Stimulated activated CD4-positive, alpha-beta T cell treated with anti-CD3 and anti-CD28 coated beads, Interleukin-2, amount 100 ng/mL, for 24 hours (primary cell): ENCODE measurements at places on chromosomes 6 and 20.

- peak; percentile 88 for DNase-seq
Measured at GRCh38 chr20:32819992-32820697, 391 bp downstream of the MAPRE1 start.

DNA sequence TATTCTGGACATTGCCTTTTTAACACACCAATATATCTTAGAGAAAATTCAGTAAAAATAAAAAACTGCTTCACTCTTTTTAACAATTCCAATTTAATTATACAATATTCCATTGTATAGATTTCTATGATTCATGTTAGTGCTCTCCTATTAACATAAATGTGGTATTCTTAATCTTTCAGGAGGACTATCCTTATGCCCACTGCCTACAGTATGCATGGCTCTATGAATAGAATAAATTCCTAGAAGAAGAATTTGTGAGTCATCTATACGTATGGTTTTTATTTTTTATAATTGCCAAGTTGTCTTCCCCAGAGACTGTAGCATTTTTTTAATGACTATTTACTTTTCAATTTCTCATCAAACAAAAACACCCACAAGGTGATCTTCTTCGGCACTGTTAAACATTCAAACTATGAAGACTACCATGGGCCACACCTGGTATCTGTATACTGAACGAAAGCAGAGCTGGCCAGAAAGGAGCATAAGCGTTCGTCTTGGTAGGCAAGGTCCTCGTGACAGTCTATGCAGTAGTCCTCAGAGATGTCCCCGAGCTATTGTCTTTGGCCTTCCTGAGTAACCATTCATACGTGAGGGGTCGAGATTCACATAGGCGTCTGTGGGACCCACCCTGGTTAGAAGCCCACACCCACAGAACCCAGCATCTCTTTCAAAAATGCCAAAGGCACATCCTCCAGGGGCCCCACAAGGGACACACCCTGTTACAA, 74.6 kb downstream of the KIF16B start:
- DNase-seq, result no peak

DNA sequence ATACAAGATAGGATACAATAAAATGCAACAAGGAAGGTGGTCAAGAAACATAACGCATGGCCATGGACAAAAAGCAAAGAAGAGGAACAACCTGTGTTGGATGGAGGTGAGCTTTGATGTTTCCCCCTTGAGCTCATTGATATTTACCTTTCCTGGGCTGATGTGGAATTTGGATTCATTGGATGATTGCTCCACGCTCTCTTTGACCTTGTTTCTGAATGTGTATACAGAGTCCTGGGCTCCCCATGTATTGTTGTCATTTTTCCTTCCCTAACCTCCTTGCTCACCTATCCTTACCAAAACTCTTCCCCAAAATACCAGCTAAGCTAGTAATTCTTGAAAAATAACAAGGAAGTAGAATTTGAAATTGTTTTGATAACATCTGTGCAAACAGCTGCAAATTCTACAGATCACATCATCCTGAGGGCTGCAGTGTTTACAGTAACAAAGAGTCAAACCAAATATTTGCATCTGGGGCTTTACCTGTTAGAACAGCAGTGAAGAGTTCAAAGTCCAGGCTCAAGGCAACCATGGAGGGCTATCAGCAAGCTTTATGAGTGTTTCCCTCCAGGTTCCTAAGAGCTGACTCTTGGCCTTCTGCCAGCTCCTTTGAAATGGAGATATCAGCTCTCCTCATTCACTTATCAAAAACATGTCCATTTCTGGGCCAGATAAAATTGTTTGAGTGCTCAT, 214.3 kb upstream of the MARCKS start:
- DNase-seq, result no peak

DNA sequence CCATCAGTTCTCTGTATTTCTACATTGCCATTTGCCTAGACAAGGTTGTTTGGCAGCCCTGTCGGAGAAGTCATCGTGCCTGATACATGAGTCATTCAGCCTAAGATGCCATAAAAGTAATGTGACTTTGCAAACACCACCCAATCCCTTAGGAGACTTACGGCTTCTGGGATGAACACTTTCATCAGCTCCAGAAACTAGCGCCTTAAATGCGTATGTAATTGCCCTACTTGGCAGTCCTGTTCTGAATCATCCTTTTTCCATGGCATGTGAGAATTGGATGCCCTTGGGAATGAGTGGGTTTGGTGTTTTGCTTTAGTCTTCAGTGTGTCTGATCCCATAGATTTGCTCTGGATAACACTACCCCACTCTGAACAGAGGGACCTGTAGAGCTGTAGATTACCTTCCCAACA, 158.5 kb downstream of the SASH1 start:
- no peak for DNase-seq

GRCh38 chr20:63957690-63958441, 1.6 kb upstream of the UCKL1 start:
- DNase-seq, result peak; percentile 68

DNA sequence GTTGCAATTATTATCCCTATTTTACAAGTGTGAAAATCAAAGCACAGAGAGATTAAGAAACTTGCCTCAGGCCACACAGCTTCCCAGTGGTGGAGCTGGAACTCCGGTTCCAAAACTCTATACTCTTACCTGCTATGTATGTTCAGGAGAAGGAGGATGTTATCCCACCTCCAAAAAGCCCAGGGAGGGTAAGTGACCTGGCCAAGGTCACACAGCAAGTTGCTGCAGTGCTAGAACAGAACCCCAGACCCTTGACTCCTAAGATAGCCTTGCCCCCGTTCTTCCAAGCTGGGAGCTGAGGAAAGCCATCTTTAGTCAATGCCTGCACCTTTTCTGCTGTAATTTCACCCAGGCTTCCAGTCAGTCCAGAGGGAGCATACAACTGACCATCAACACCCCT, 42.3 kb downstream of the BPIFB1 start:
- DNase-seq, result no peak

- no peak for DNase-seq
Measured at GRCh38 chr6:11598687-11599086, 61.1 kb downstream of the TMEM170B start.

- DNase-seq, result no peak
Measured at GRCh38 chr20:23369072-23369823, 7.3 kb downstream of the GZF1 start.

GRCh38 chr6:166507380-166507779, 79.1 kb downstream of the RAMACL start:
- DNase-seq, result no peak

DNA sequence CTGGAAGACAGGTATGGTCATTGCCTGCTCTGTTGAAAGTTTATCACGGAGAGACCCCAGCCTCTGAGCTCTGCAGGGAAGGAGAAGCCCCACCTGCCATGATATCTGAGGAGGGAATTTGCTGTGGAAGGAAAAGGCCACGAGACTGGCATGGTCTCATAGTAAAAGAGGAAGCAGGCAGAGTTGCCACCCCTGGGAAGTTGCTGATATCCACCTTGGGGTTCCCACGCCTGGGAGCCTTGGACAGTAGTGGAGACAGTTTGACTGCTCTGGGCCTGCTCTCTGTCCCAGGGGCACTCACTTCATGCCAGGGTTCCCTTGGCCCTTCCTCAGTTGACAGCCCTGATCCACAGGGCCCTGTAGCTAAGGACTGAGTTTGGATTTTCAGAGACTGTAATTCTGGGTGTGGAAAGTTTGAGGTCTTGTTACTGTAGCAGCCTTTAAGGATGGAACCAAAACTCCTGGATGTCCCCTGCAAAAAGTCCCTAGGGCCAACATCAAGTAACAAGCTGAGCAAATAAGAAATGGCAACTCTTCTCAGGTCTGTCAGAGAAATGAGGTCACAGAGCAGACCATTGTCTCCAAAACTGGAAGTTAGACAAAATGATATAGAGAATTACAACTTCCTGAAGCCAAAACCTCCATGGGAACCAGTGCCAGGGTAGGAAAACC, 6.9 kb upstream of the SIRPB1 start:
- no peak for DNase-seq

GRCh38 chr6:47083586-47084047, 41.5 kb upstream of the ADGRF1 start:
- DNase-seq, result no peak

DNA sequence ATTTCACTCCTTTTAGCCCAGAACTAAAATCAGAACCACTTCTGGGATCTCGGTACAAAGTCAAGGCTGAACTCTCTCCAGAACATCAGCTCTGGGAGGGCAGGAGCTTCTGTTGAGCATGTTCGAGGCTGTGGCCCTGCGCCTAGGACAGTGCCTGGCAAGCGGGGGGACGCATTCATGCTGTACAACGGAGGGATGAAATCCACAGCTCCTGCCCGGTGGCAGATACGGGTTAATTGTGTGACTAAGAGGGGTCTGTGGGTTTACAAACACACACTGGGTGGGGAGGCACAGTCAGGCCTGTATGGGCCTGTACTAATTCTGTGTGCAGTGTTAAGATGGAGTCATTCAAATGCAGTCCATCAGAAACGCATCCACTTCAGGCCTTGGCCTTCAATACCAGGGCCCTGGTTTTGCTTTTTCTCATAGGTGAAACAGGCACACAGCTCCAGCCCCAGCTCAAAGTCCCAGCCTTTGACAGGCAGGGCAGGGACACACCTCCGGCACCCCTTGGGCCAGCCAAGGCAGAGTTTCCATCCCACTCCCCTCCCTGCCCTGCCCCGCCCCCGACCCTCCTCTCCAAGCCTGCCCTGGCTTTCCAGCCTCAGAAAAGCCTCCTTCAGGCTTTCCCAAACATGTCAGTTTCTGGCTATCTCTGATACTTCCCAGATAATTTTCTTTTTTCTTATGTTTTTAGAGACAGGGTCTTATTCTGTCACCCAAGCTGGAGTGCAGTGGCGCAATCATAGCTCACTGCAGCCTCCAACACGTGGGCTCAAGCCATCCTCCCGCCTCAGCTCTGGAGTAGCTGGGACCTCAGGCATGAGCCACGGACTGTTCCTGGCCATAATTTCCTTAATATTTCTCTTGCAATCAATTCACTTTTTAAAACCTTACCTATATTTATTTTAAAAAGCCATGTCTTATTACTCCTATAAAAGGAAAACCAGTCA, 109.8 kb downstream of the SULF2 start:
- no peak for DNase-seq

DNA sequence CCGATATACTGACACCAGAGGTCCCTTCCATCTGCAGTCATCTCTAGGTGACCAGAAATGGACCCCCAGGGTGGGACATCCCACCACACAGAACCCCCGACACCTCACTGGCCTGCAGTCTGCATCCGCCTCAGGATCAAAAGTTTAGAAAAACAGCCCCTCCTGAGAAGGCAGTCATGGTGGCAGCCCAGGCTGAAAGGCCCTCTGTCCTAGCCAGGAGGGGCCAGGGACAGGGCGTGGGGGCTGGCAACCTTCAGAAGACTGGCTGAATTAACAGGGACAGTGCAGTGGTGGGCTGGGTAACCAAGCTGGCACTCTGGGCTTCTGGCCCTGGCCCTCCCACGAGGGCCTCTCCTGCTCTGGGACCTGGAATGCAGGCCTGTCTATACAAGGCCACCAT, 34.3 kb upstream of the MDFI start:
- DNase-seq, result no peak

GRCh38 chr6:42746463-42747391, 824 bp upstream of the TBCC start:
- DNase-seq, result peak; percentile 85

DNA sequence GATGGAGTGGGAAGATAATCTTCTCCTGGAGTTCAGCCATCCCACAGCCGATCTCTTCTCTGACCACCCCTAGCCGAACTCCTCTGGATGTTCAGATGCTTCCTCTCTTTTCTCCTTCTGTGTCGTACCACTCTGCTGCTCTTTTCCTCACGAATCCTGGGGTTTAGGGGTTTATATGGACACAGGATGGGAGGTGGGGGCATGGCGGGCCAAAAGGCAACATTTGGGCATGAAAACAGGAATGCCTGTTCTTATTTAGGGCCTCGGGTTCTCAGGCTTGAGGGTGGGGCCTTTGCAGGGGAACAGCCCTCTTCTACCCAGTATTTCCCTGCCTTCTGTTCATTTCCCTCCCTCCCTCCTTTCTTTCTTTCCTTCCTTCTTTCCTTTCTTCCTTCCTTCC, 112.7 kb downstream of the SLC35B3 start:
- no peak for DNase-seq

DNA sequence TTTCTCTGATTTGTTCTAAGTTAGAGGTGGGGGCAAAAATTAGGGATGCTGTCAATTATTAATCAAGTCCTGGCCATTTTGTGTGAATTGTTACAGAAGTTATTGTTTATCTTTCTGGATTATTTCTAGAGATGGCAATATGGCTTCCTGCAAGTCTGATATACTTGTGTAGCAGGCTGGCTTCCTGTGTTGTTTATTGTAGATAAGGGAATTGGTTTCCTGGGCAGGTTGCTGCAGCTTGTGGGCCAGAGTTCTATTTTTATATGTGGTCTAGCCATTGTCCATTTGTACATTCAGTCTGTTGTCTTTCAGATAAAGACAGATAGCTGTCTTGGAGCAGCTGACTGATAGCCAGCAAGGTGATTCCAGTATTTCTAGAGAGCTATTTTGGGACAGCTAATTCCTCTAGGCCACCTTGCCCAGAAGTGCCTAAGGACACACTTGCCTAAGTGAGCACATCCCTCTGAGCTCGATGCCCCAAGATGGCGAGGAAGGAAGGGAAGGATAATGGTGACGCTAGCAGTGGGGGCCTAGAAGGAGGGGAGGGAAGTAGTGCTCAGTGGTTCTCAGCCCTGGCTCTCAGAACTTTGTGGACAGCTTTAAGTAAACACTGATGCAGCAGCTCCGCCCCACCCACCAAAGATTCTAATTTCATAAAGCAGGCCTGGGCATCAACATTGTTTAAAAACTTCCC, 25.5 kb downstream of the DDO start:
- DNase-seq, result no peak

GRCh38 chr6:14743144-14743473, 502.8 kb upstream of the JARID2 start:
- DNase-seq, result no peak
